ENCODE measurements at places on chromosomes 12 and 14.

- no peak overlapping the region for H3K27ac ChIP-seq
- H3K36me3 ChIP-seq, result no peaks in the 10 kb centered on the region
- H3K27me3 ChIP-seq, result no peaks in the 10 kb centered on the region
- DNase-seq, result no peak
- H3K4me1 ChIP-seq, result no peaks in the 10 kb centered on the region
Observed at GRCh38 chr12:71240946-71241345, 83.1 kb upstream of the TSPAN8 start.

- no peak overlapping the region for H3K4me3 ChIP-seq
- H3K27me3 ChIP-seq, result peaks cover 3% of the 10 kb centered on the region
- no peak for DNase-seq
- no peak overlapping the region for H3K27ac ChIP-seq
- H3K4me1 ChIP-seq, result peaks cover 37% of the 10 kb centered on the region
Observed at GRCh38 chr12:32265951-32266350, 133.4 kb upstream of the FGD4 start.

DNA sequence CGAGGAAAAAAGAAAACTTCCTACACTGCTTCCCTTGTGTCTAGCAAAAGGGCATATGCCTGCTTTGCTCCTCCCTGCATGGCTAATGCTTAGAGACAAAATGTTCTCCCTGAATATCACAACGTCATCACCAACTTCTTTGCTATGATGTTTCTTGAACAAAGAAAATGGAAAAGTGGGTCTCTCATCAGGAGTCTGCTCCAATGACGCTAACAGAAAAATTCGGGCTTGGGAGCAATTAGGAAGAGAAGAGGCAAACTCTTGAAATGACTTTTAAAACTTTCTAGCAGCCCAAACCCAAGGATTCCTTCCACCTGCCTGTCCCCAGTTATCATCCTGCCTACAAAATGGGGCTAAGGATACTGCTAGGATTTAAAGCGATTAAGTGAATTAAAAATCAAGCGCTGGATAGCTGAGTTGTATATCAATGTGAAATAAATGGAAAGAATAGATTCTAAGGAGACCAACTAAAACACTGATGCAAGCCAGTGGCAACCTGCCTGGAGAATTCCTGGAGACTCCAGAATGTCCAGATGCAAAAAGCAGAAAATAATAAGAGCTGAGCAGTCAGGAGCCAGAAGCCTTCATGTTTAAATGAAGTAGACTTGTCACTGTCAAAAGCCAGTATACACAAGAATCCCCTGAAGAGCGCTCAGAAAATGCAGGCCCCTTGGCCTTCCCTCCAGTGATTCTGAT lies 183.8 kb downstream of the DPF3 start:
- H3K27me3 ChIP-seq, result peaks cover 6% of the 10 kb centered on the region
- H3K36me3 ChIP-seq, result peaks cover 46% of the 10 kb centered on the region
- H3K4me1 ChIP-seq, result peaks cover 25% of the 10 kb centered on the region
- H3K27ac ChIP-seq, result no peak overlapping the region
- DNase-seq, result no peak

DNA sequence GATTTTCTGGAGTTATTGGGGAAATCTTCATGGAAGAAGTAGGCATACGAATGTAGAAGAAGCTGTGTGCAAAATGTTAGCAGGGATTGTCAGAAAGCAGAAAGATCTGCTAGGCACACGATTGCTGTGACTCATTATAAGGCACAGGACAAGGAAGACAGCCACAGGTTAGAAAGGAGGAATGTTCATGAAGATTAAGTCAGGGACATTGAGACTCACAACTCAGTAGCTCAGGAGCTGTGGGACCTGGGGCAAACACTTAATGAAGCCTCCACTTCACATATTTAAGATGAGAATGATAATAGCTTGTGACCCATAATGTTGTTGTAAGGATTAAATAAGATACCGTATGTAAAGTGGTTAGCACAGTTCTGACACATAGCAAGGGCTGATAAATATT lies 26.6 kb upstream of the RTRAF start:
- peaks cover 40% of the 10 kb centered on the region for H3K36me3 ChIP-seq
- H3K27ac ChIP-seq, result no peak overlapping the region
- no peak overlapping the region for H3K4me3 ChIP-seq
- no peaks in the 10 kb centered on the region for H3K4me1 ChIP-seq
- no peak for DNase-seq

DNA sequence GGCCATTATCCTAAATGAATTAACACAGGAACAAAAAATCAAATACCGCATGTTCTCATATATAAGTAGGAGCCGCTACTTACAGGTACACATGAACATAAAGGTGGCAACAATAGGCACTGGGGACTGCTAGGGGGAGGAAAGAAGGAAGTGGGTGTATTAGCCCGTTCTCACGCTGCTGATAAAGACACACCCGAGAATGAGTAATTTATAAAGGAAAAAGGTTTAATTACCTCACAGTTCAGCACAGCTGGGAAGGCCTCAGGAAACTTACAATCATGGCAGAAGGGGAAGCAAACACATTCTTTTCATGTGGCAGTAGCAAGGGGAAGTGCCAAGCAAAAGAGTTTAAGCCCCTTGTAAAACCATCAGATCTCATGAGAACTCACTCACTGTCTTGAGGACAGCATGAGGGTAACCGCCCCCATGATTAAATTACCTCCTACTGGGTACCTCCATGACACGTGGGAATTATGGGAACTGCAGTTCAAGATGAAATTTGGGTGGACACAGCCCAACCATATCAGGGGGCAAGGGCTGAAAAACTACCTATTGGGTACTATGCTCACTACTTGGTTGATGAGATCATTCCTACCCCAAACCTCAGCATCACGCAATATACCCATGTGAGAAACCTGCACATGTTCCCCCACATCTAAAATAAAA lies 16.4 kb upstream of the MIA2 start:
- DNase-seq, result no peak
- peaks cover 6% of the 10 kb centered on the region for H3K27me3 ChIP-seq
- H3K27ac ChIP-seq, result no peak overlapping the region

All from nephron progenitor cell (in vitro differentiated cells).